ENCODE measurements at places on chromosomes 11 and 22.

- no peak for DNase-seq
These were observed 39.4 kb downstream of the ST14 start for GRCh38 chr11:130198964-130199363.

GRCh38 chr11:10864688-10865087, 6.8 kb upstream of the ZBED5 start:
- DNase-seq = no peak

GRCh38 chr22:32518381-32518780, 43.8 kb downstream of the FBXO7 start:
- no peak for DNase-seq

DNA sequence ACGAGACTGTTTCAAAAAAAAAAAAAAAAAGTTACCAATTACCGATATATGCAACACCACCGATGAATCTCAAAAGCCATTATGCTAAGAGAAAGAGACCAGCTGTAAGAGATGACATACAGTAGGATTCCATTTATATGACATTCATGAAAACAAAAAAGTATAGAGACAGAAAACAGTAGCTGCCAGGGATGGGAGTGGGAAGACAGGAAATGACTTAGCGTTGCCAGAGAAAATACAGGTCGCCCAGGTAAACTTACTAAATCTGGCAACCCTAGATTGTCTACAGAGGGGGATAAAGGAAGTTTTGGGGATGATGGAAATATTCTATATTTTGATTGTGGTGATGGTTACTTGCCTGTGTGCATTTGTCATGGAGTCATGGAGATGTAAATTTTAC, 7.9 kb upstream of the C11orf24 start:
- no peak for DNase-seq

DNA sequence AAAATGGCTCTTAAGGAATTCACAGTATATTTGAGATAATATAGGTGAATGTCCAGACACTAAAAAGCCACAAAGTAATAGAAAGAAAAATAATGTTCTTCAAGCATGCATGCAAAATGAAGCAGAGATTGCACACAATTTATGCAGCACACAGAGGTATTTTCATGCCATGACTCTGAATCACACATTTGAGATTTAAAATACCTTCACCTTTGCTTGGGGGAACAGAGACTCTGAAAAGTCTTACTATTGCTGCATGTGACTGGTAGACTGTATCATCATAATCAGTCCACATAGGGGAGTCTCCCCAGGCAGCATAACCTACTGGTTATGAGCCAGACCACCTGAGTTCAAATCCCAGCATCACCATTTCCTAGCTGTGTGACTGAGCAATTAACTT, 96.2 kb downstream of the RCN1 start:
- no peak for DNase-seq

DNA sequence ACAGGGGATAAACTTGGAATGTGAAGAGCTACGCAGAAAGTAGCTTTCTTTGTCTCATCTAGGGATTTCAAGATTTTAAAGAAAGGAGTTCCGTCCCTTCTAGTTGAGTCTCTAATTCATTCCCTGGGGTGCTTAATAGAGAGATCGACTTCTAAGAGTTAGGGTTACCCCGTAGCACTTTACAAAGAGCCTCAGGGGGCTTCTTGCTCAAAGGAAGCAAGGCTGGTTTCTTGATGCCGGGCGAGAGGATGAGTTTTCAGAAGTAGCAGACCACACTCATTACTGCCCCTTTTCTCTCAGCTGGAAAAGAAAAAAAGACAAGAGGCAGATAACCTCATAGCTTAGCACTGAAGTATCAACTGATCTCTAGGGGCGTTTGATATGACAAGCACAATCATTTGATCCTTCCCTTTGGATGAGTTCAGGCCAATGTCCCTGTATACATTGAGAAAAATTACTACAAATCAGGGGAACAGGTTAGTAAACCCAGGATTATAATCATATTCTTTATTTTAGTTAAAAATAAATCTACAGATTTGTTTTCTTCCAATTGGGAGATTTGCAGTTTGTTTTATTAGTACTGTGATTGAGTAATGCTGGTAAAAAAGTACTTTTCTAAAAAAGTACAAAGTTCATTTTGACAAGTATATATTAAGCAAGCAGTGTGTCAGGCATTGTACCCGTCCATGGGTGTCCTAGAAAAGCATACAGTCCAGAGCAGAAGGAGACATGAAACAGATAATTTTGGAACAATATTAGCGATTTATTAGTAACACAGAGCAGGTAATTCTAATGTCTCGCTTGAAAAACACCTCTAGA, 18.7 kb downstream of the ELMOD1 start:
- no peak for DNase-seq

GRCh38 chr11:3929232-3929631, 73.8 kb downstream of the STIM1 start:
- DNase-seq = no peak
